ENCODE measurements at places on chromosomes 12 and 14.

DNA sequence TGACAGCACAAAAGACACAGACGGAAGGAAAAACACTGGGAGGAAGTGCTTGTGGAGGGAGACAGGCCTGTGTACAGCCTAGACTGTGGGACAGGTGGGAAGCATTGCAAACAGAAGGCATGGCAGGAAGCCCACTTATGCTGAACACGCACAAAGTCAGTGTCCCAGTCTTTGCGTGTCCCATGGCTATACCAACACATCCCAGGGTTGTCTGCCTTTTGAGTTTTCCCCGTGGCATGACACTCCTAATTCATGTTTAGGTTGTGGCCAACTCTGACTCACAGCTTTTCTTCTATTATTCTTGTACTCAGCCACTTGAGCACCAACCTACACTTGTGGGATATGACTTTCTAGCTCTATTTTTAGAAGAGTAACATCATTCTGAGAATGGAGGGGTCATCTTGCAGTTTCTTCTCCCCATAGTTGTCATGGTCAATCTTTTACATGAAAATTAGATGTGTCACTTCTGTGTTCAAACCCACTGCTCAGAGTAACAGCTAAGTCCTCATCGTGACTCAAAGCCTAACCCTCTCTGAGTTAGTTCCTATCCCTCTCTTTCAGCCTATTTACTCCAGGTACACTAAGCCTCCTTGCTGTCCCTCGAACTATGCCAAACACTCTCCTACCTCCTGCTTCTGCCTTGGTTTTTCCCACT, 27.5 kb upstream of the JPH4 start:
- DNase-seq: no peak

DNA sequence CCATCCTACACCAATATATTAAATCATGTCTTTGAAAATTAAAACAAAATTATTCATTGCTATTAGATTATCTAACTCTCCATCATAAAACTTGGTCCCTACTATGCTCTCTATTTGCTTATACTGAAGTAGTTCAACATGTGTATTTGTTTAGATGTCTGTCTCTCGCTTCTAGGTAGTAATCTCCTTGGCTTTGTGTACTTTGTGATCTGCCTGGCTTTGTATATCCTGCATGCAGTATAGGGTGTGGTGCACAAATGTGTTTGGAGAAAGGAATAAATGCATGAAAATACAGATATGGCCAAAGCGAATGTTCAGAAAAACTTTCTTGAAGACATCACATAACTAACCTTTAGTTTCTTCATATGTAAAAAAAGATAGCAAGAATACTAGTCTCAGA, 246.6 kb upstream of the LRFN5 start:
- DNase-seq: no peak

- DNase-seq: no peak
Observed at GRCh38 chr14:99791476-99792209, 1.6 kb upstream of the EML1 start.

DNA sequence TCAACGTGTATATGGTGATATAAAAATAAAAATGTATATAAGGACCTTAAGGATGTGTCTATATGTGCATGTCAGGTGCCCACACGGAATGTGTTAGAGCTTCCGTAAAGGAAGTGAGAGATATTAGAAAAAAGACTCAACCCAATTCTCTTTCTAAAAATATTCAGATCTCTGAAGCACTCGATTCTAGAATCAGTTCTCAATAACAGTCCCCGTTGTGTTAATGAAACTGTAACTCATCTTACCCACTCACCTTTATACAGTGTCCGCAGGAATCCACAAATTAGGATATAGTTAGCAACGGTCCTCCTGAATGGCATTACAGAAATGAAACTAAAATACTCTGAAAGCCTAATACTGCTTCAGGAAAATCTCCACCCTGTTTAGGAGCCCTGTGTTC, 29.3 kb downstream of the GRIN2B start:
- no peak for DNase-seq

GRCh38 chr14:75205591-75205990, 29.2 kb upstream of the TMED10 start:
- DNase-seq: peak; percentile 50

- DNase-seq: no peak
Observed at GRCh38 chr12:119713551-119714031, 45.7 kb downstream of the PRKAB1 start.

DNA sequence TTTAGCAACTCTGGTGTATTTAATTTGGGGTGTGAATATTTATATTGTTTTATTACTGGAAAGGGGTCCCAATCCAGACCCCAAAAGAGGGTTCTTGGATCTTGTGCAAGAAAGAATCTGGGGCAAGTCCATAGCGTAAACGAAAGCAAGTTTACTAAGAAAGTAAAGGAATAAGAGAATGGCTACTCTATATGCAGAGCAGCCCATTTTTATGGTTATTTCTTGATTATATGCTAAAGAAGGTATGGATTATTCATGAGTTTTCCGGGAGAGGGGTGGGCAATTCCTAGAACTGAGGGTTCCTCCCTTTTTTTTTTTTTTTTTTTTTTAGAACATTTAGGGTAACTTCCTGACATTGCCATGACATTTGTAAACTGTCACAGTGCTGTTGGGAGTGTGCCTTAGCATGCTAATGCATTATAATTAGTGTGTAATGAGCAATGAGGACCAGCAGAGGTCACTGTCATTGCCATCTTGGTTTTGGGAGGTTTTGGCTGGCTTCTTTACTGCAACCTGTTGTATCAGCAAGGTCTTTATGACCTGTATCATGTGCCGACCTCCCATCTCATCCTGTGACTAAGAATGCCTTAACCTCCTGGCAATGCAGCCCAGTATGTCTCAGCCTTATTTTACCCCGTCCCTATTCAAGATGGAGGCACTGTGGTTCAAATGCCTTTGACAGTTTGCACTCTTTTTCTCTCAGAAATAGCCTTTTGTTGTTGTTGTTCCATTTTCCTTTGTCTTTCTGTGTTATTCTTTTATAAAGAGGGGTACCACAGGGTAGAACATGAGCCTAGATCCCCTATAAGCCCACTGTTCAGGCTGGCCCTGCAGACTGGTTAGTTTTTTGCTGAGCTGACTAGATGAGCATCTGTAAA, 75.5 kb upstream of the DCD start:
- no peak for DNase-seq

- no peak for DNase-seq
Observed at GRCh38 chr12:13102461-13103195, 839 bp downstream of the GSG1 start.

DNA sequence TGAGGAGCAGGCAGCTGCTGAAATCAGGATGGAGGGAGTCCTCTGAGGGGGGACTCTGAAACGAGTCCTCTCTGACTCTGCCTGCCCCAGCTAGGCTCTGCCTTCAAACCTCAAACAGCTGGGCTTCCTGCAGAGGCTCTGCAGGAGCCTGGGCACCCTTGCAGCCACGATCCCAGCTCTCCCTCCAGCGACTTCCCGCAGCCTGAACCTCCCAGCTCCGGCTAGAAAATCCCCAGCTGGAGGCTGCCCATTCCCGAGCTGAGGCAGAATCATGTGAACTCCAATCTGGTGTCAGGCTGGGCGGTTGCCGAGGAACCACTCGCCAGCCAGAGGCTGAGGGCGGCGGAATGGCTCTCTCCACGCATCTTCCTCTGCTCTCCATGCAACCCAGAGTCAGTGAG, at the start of gene GPR68:
GPR68 (minus strand) TSS at position 204 of the 401 bp plus-strand sequence. CDS start 9,654 bp downstream, outside the sequence.
- DNase-seq: no peak

- no peak for DNase-seq
Observed at GRCh38 chr12:92877904-92878303, 51.2 kb downstream of the EEA1 start.

GRCh38 chr14:105445901-105446845, 26.5 kb downstream of the MTA1 start:
- no peak for DNase-seq

DNA sequence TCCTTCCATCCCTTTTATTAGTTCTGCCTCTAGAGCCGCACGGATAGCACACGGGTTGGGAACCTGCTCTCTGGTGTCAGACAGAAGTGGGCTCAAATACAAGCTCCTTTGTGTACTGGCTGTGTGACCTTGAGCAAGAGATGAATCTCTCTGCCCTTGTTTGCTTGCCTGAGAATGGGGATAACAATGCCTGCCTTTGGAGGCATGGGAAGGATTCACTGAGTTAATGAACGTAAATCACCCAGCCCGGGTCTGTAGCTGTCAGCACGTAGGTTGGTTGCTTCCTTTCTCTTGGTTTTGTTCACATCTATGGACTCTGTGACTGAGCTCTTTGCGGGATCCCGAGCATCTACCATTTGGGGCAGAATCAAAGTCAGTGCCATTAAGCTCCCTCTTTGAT, 79.3 kb upstream of the NRXN3 start:
- no peak for DNase-seq

- DNase-seq: no peak
Observed at GRCh38 chr14:102201353-102201738, 61.6 kb downstream of the WDR20 start.

- DNase-seq: no peak
Observed at GRCh38 chr14:71267007-71267513, 359.8 kb downstream of the PCNX1 start.

DNA sequence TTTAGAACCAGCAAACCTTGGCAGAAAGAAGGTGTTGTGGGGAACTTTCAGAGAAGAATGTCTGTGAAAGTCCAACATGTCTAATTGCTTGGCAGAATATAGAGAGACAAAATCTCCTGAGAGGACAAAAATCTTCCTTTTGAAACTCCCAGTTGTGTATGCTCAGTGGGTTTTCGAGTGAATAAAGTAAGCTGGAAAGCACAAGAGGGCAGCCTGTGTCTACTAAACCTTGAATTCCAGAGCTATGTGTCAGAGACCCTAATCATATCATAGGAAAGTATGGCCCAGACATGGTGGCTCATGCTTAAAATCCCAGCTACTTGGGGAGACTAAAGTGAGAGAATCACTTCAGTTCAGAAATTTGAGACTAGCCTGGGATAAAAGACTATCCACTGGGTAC, 661.2 kb downstream of the SLC16A7 start:
- DNase-seq: peak; percentile 33

- DNase-seq: no peak
Observed at GRCh38 chr14:24390701-24391468, 7.9 kb upstream of the NYNRIN start.

GRCh38 chr14:76710056-76711010, 50.9 kb upstream of the VASH1 start:
- DNase-seq: peak; percentile 77

GRCh38 chr12:3138941-3139511, 61.8 kb downstream of the TSPAN9 start:
- no peak for DNase-seq

GRCh38 chr12:124650912-124651311, 83.5 kb upstream of the NCOR2 start:
- DNase-seq: no peak

DNA sequence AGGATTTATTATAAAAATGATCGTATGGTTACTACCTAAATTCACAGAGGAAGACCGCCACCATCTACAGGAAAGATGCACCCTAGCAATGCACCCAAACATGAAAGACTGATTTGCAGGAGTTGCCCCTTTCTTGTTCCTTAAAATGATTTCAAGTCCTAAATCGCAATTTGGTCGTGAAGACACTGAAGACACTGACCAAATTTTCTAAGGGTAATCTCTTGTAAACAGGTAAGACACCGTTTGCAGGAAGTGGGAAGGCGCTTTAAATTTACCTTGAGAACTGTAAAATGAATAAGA, 1.0 kb downstream of the SOS2 start:
- DNase-seq: no peak

DNA sequence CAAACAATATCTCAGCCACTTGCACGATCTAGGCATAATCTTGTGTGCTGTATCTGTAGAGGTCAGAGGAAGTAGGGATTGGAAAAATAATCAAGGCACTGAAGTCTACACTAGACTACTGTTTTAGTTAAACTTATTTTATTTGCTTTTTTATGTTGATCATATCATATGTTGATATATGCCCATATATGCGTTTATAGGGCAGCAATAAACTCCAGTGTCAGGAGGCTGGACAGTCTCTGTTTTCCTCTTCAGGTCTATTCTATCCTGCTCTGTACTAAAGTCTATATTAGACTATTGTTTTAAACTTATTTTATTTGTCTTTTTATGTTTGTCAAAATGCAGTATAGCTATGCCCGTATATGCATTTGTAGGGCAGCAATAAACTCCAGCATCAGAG, 47.9 kb upstream of the OR4E1 start:
- DNase-seq: no peak

GRCh38 chr12:6748761-6749160, 4.2 kb downstream of the MLF2 start:
- no peak for DNase-seq

- no peak for DNase-seq
Observed at GRCh38 chr12:130924966-130925665, 28.6 kb upstream of the ADGRD1 start.

DNA sequence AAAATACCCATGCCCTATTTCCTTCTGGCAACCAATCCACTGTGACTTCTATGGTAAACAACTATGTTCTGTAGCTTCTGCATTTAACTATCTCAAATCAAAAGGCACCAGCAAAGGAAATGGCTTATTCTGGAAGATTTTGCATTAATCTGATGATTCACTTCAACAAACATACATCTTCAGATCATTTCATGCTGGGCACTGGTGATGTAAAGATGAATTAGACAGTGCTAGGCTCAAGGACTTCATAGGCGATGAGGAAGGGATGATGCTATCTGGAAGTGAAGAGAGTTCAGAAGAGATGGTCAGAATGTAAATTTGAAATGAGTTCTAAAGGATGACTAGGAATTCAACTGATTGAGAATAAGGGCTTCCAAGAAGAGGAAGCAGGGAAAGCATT, 363.3 kb downstream of the PAWR start:
- no peak for DNase-seq

- DNase-seq: no peak
Observed at GRCh38 chr12:38543151-38543550, 226.6 kb downstream of the ALG10B start.

GRCh38 chr14:29348504-29348903, 579.1 kb downstream of the PRKD1 start:
- no peak for DNase-seq

DNA sequence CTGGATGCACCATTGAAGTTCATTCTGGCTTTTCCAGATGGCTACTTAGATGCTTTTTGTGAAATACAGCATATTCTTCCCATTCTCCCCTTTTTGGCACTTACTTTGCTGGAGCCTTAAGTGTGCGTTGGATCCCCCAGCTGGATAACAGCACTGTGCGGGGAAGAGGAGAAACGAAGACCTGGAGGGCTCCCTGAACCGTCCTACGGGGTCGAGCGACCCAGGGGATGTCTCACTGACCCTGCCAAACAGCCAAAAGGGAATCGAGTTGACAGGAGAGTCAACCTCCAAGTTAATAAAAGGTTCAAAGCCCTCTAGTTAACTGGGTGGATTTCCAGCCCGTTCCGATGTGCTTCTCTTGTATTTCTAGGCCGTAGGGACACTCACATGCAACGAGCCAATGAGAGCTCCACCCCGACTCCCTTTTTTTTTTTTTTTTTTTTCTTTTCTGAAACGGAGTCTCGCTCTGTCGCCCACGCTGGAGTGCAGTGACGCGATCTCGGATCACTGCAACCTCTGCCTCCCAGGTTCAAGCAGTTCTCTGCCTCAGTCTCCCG, 1.0 kb upstream of the CAMKK2 start:
- peak; percentile 21 for DNase-seq

DNA sequence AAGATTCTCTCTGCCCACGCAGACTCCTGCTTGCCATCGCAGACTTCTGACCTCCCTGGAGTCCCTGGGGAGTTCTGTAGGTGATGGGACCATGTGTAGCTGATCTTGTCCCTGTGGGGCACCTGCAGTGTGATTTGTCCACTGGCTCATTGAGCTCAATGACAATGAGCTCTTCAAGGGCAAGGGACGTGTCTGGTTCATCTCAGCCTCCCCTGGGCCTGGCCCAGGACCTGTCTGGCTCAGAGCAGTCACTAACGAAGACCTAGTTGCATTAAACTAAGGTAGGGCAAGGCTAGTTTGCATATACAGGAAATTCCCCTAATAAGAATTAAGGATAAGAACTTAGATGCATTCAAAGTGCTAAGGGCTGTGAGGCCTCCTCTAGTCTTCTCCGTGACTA, 245.5 kb upstream of the NOS1 start:
- no peak for DNase-seq

Measured in HTR-8/SVneo (cell line).